ENCODE measurements at places on chromosomes 12 and 14.

DNA sequence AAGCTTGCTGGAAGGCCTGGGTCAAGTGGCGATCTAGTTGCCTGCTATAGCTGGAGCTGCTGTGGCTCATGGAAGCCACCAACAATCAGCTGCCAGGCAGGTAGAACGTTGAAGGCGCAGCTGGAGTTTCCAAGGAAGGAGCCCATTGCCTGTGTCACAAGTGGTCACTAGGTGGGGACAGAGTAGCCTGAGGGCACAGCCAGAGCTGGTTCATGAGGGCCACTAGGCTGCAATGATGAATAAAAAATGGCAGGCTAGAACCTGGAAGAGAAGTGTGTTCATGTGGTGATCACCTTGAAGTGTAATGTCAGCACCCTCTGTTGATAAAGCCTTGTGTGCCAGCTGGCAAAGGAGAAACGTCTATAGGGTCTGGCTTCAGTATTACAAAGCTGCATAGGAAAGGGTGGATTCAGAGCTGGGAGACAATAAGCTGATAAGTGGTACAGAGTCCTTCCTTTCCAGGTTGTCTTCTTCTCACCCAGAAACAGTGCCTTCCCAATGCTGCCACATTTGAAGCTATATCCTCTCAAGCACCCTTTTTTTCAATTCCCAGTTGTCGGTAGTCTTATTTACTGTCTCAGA, 165.8 kb downstream of the EMP1 start:
- no peak for DNase-seq

DNA sequence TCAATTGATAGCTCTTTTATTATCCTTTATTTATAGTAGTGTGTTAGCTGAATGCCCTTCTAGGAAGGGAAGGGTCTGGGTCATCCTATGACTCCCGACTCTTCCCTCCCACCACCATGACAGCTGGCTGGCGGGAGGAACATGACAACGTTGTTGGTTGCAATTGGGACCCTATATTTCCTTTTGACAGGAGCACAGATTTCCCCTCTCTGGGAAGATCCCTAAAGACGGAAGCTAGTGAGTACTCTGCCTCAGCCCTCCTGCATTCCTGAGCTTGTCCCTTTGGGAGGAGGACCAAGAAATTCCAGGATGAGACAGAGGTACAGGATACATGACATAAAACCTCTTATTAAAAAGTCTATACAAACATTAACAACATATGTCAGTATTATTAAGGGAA, 485.4 kb downstream of the NAV3 start:
- DNase-seq: no peak

DNA sequence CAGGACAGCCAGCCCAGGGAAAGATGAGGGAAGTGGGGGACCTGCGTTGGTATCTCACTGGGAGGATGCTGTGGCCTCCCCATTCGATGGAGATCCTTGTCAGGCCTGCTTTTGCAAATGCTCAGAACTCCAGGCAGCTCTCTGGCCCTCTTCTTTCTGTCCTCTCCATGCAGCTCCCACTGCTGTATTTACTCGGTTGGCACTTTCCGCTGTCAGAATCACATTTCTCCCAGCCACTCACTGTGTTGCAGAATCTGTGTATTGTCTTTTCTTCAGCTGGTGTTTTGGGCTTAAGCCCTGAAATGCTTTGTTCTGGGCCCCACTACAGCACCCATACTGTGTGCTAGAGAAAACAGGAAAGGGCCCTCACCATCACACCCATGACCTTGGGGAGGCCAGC, 401.1 kb downstream of the RGS6 start:
- no peak for DNase-seq

DNA sequence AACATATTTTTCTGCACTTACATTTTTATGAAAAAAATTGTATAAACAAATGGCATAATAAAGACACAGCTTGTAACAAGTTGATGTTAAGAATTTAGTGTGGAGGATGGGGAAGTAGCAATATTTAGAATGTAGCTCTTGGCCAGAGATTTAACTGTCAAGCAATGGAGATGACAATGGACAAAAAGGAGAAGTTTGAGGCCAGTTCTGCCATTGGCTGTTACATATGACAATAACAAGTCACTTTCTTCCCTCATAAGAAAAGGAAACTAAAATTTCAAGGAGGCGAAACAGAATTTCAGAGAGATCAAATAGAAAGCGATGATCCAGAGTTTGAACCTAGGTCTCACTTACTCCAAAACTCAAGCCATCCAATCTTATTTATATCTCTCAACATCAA, 122.8 kb upstream of the CCDC175 start:
- no peak for DNase-seq

- DNase-seq: no peak
Measured at GRCh38 chr14:101478796-101479410, 82.4 kb upstream of the DIO3 start.

GRCh38 chr12:522692-523378, 63.1 kb downstream of the B4GALNT3 start:
- no peak for DNase-seq

DNA sequence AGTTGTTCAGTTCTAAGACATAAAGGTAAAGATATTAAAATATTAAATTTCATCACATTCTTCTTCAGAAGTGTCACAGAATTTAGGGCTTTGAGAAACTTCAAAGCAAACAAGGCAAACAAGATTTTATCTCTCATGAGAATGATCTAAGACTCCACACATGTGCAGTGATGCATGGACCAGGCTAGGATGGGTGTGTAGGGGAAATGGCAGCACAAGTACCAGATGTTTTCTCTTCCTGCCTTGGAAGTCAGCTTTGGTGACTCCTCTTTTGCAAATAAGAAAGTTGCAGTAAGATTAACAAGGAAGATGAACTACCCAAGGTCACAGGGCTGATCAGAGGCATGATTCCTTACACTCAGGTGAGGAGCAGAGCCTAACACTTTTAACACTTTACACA, 163.8 kb upstream of the LMNTD1 start:
- DNase-seq: no peak

GRCh38 chr12:114167431-114167830, 201.3 kb upstream of the RBM19 start:
- DNase-seq: peak; percentile 79

- no peak for DNase-seq
Measured at GRCh38 chr12:65681226-65681625, 143.1 kb upstream of the HMGA2 start.

Measured in AG09309 (cell line).